GM23338 (cell line): ENCODE measurements at places on chromosomes 6 and 20.

DNA sequence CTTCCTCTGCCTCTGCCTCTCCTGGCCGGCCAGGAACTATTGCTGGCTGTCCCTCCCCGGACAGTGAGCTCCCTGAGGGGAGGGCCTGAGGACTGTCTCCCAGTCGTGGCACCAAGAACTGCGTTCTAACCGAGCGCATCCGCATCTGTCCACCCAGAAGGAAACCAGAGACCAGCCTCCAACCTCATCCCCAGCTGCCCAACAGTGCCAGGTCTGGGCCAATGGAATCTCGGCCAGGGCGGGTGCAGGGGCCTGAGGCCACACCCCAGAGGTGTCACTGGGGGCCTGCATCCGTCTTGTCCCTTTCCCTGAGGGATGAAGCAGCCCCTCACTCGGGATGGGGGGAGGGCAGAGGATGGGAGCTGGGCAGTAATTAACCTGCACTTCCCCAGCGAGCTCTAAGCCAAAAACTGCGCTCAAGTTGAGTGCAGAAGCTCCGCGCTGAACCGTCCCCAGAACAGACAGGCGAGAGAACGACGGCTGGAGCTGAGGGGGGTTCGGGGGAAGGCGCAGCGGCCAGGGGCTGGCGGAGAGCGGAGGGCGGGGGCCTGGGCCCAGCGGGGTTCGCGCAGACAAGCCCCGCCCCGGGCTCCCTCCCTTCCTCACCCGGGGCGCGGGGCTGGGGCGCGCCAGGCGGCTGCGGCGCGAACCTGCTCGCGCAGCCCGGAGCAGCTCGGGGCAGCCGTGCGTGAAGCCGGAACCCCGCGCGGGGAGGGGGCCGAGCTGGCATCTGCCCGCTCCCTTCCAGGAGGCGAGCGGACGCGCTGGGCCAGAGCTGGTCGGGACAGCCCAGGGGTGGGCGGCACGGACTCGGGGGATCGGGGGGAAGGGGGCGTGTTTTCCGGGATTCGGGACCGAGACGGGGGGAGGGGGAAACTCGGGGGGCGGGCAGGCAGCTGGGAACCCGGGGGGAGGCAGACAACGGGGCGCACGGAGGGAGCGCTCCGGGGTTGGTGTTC, 1.4 kb downstream of the TFEB start:
- DNase-seq, result peak; percentile 86

- DNase-seq, result no peak
These were observed 58.0 kb downstream of the GINS1 start for GRCh38 chr20:25465243-25466135.

- DNase-seq, result no peak
These were observed 42.9 kb downstream of the ARHGAP18 start for GRCh38 chr6:129667034-129667433.

- DNase-seq, result no peak
These were observed 1.3 kb upstream of the RNF217 start for GRCh38 chr6:124960757-124961463.

- no peak for DNase-seq
These were observed 5.5 kb downstream of the NT5DC1 start for GRCh38 chr6:116106146-116106545.

- peak; percentile 14 for DNase-seq
These were observed 179.2 kb downstream of the PKHD1 start for GRCh38 chr6:51908243-51908642.

- peak; percentile 50 for DNase-seq
These were observed 113.9 kb downstream of the NFATC2 start for GRCh38 chr20:51428401-51429143.

- peak; percentile 81 for DNase-seq
These were observed 945.7 kb downstream of the KIF16B start for GRCh38 chr20:15627501-15627903.

DNA sequence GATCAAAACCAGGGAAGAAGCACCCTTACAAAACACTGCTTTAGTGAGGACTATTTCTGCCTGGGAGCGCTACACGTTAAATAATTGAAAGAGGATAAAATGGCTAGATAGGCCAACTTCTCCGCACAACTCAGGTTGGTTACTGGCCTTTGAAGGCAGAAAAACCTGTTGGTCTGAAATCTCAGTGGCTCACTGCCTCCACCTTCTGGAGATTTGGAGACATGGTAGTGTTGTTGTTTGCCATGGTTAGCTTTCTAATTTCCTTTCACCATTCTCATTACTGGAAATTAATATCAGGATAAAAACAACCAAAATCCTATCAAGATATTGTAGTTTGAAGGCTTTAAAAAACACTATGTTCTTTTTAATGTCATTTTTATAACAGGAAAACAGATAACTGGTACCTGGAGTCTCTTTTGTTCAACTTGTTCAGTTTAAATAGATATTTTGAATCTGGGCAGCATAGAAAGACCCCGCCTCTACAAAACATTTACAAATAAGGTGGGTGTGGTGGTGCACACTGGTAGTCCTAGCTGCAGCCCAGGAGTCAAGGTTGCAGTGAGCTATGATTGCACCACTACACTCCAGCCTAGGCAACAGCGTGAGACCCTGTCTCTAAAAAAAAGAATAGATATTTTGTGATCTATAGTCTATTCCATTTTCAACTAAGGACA, 27.5 kb upstream of the BCLAF1 start:
- DNase-seq, result peak; percentile 90

DNA sequence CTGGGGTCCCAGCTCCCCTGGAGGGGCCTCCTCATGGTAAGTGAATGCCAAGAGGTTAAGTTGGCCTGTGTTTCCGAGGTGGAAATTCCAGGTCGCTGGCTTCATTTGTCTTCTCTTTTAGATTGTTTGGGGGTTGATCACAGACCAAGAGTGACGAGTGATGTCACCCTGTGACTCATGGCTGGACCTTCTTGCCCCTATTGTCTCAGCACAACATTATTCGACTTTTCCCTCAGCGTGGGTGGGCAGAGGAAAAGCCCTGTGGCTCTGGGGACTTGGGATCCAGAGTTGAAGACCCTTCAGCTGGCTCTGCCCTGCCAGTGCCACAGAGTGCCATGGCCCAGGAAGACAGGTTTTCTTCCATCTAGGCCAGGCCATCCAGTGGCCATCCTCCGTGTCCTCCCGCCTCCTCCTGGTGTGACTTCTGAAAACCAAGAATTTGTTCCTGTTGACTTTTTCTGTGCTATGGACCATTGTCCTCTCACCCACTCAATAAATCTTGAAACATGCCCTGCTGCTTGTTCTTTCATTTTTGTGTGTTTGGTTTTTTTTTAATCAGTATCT, 15.4 kb upstream of the SNHG17 start:
- DNase-seq, result no peak

- DNase-seq, result no peak
These were observed 83.9 kb downstream of the BANF2 start for GRCh38 chr20:17783671-17784070.

DNA sequence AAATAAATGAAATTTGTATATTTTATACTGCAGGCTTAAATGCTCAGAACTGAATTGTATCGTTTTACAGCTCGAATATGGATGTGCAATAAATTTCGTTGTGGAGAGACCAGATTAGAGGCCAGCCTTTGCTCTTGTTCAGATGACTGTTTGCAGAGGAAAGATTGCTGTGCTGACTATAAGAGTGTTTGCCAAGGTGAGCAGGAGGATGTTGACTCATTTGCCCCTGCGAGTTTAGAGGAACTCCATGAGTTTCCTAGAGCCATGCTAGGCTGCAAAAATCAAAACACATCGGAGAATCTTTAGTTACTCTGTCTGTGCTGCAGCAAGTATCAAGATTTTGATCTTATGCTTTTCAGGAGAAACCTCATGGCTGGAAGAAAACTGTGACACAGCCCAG, 15.4 kb downstream of the ENPP3 start:
- no peak for DNase-seq

- DNase-seq, result no peak
These were observed 12.4 kb upstream of the MAK start for GRCh38 chr6:10850728-10851127.

DNA sequence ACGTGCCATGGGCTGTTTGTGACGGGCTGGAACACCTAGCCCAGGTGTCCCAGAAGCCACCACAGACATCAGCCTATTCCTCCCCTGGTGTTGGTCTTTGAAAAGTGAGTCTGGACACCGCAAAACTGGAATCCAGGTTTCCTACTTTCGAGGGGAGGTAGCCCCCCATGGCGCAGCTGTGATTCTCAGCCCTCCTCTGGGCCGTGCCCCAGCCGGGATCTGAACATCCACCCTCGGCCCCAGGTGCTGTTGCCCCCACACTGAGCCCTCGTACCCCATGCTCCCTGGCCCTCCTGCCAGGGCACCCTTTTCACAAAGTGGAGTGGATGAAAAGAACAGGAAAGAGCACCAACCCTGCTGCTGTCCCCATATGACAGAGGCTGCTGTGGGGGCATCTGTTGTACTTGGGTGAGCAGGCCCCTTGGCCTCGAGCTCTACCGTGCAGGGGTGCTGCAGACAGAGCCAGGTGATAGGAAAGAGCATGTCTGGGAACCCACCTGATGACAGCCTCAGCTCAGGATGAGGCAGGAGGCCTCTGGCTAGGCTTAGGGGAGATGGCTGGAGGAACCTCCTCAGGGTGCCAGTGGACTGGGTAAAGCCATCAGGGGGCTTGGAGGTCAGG, 18.8 kb upstream of the MAS1L start:
- DNase-seq, result no peak

DNA sequence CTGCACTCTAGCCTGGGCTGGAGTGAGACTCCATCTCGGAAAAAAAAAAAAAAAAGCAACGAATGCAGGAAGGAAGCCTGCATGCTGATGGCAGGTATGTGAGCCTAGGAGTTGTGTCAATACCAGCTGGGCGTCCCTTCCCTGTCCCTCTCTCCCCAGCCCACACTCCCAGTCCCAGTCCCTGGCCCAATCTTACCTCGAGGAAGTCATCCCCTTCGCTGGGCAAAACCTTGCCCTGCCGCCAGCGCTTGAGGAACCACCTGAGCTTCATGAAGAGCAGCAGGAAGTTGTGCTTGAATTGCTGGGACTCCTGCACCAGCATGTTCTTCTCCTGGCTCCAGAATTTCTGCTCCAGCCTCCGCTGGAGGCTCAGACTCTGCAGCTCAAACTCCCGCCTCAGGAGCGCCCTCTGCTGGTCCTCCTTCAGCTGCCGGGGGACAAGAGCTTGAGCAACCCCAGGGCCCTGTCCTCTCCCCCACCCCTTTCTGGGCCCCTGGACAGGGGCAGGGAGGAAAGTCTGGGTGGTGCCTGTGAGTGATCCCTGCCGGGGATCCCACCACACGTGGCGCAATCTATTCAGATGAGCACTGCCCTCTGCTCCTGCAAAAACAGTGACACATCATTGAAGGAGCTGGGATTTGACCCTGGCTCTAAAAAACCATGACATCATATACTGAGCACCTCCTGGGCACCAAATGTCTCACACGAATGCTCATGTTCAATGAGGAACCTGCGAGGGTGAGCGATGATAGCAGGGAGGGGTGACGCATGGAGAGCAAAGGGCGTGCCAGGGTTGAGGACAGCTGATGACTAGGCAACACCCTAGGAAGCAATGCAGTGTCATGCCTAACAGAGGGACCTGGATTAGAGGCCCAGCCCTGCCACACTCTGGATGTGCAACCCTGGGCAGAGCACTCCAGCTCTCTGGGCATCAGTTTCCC, 35.0 kb upstream of the DSN1 start:
- DNase-seq, result peak; percentile 84

GRCh38 chr20:37919389-37920040, 16.6 kb downstream of the VSTM2L start:
- DNase-seq, result no peak

DNA sequence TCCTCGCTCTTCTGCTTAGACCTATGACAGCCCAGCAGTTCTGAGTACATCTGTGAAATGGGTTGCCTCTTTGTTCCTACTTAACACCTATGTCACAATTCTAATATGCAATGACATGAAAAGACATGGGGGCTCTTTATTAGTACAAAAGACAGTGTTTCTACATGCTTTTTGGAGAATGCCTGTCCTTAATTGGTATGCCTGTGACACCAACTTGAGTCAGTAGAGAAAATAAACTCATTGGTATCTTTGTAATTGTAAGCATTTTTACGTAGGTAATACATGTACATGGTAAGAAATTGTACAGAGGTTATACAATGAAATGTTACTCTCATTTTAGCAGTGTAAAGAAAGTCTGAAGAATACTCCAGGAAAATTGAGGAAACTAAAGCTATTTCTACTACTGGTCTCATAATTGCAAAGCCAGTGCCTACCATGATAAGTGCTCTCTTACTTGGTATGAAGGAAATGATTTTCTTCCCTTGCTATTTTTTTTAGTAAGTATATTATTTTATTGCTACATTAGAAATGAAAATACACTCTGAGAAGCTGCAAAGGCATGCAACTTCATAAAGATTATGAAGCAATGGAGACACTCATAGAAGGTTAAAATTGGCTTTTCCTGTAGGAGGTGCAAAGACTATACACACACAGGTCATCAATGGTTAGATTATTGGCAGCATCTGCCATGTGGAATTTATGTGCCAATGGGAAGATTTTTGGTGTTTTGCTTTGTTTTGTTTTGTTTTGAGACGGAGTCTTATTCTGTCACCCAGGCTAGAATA, 4.9 kb upstream of the EEF1A1 start:
- DNase-seq, result no peak

DNA sequence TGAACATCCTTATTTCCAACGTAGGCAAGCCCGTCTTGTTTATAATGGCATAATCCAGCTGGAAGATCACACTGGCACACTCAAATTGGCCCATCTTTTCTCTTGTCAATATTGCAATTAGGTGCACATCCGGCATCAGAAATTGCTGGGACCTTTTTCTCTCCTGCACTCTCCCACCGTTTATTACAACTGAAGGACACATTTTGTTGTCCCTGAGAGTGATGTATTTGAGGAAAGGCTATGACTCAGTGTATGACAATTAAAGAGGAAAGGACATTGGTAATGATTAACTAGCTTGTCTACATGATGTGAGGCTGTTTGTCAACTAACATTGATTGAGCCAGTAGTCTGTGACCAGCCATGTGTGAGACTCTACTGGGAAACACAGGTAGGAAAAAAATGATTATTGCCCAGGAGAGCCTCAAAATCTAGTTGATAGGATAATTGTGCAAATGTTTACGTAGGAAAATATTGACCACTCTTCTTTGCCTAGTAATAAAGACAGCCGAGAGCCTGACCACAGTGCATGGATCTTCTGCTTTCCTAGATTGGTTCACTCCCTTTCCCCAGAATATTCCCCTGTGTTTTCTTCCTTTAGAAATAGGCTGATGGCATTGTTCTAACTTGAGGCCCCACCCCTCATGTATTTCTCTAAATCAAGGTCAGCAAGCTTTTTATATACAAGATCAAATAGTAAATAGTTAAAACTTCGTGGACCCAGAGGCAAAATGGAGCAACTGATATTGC, 230.0 kb upstream of the BTBD3 start:
- no peak for DNase-seq

DNA sequence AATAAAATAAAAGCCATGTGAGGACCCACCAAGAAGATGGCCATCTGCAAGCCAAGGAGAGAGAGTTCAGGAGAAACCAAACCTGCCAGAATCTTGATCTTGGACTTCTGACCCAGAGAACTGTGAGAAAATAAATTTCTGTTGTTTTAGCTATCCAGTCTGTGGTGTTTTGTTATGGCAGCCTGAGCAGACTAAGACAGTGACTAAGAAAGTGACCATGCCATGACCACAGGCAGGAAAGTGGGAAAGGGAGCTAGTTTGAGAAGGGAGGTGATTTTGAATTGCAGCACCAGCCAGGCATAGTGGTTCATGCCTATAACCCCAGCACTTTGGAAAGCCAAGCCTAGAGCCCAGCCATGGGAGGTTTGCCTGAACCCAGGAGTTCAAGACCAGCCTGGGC, 21.9 kb upstream of the C6orf62 start:
- no peak for DNase-seq
